ENCODE measurements at places on chromosomes 7 and 10. TPM values are rescaled to one million over a fixed set of nuclear protein-coding genes. Genes with fewer than 3 reads are reported as not detected.

Gene C7orf25
- total RNA-seq = 8.4 TPM

Gene TFR2
- total RNA-seq = 0.77 TPM

Gene WBP1L
- 65.1 TPM for total RNA-seq

Gene ST7
- 25.5 TPM for total RNA-seq

Gene SMARCD3
- total RNA-seq = 30.3 TPM

Gene CCDC172
- total RNA-seq = not detected

Gene CARD11
- total RNA-seq = 0.28 TPM

Gene GOLGA7B
- not detected for total RNA-seq

Gene MEOX2
- 43.3 TPM for total RNA-seq

Gene NEBL
- 0.19 TPM for total RNA-seq

Gene PNLIPRP1
- total RNA-seq = not detected

Gene AGAP4
- 3.4 TPM for total RNA-seq

Gene TFEC
- total RNA-seq = not detected

Gene CLDN3
- total RNA-seq = not detected

Gene CTAGE15
- total RNA-seq = not detected

Gene KIF20B
- 21.3 TPM for total RNA-seq

Gene HEPACAM2
- 0.28 TPM for total RNA-seq

Gene C10orf90
- 0.38 TPM for total RNA-seq

Gene LRMDA
- total RNA-seq = 0.38 TPM

Gene MCM10
- total RNA-seq = 1.4 TPM

Gene NEUROD6
- not detected for total RNA-seq

Gene PILRA
- under 0.01 TPM for total RNA-seq

Gene ADCYAP1R1
- 0.19 TPM for total RNA-seq

Gene EBLN1
- not detected for total RNA-seq

Gene TSPAN13
- total RNA-seq = 19.4 TPM

Gene MYH16
- total RNA-seq = not detected

Gene SUN3
- not detected for total RNA-seq

Gene MLXIPL
- total RNA-seq = not detected
